GM12864 (cell line): ENCODE measurements at places on chromosomes 4 and X.

- DNase-seq: no peak
Observed at GRCh38 chr4:150973626-150974251, 41.3 kb downstream of the LRBA start.

- no peak for DNase-seq
Observed at GRCh38 chrX:97790850-97791249, 907.1 kb downstream of the RPA4 start.

DNA sequence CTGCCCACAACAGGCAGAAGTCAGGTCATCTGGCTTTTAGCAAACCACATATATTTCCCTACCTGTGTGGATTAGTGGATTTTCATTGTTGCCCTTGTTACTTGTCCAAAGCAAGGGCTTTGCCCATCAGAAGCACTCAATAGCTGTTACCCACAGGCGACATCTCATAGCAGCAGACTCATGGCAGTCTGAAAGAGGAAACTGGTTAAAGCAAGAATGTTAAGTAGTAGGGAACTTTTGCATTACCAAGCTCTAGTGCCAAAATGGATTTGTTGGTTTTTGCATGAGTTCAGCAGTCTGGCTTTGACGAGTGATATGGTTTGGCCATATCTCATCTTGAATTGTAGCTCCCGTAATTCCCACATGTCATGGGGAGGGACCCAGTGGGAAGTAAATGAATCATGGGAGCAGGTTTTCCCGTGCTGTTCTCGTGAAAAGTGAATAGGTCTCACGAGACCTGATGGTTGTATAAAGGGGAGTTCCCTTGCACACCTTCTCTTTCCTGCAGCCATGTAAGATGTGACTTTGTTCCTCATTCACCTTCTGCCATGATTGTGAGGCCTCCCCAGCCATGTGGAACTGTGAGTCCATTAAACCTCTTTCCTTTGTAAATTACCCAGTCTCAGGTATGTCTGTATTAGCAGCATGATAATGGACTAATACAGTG, 107.9 kb downstream of the GPR143 start:
- DNase-seq: no peak

DNA sequence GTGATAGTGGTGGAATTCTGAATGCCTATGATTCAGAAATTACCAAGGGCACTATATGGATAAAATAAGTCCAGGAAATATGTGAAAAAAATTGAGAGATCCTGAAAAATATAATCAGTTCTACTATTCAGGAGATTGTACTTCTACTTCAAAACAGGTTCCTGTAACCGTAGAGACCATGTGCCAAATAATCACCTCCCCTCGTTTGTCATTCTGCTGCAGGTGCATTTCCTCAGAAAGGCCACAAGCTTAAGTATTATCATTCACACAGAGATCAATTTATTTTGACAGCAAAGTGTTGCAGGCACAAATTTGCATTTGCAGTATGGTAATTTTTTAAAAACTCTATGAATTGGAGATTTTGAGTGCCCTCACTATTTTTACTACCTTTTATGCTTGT, 1000.0 kb downstream of the CCSER1 start:
- DNase-seq: no peak

DNA sequence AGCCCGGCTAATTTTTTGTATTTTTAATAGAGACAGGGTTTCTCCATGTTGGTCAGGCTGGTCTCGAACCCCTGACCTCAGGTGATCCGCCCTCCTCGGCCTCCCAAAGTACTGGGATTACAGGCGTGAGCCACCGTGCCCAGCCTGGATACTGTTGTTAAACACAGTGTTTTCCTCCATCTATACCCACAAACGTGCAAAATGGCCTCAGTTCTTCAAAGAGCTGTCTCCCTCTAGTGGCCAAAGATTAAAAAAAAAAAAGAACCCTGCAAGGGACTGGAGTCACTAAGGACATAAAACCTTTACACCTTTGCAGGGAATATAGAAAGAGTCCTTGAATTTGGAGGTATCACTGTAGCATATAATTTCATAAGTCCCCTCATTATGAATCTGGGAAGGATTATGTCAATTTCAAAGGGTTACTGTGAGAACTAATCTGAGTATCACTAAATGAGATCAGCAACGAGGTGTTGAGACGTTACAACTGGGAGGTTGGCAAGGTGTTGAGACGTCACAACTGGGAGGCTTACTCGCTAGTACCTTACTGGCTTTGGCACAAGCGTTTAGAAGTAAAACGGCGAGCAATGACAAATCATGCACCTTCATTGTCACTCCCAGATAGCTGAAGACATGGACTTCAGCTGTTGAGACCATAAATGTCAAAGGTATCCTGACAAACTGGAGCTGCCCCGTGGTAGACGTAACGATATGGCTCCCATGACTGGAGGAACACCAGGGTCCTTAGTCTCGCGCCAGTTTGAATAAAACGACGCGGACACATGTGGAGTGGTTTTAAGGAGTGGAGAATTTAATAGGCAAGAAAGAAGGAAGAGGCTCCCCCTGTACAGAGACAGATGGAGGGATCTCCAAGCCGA, 33.4 kb upstream of the ENPP6 start:
- no peak for DNase-seq

DNA sequence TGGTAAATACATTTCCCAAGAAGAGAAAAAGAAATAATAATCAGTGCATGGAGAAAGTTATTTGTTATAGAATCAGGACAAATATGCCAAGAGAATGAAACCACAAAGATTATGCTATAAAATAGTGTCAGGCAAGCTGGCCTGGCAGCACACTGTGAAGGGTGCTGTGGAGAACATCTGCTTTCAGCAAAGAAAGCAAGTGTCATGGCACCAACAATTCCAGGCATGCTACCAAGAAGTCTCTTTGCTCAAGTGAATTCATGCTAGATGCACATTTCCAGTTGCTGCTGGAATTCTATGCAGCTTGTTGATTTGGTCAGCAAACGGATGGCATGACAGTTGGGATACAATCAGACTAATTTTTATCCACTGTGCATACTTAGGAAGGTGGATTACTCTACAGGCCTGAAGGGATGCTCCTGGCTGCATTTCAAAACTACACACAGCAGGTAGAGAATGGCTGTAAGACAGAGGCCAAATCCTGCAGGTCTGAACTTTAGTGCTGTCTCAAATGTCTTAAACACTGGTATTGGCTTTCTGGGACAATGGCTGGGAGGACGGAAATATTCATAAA, 154.6 kb upstream of the FAT1 start:
- DNase-seq: no peak

- DNase-seq: no peak
Observed at GRCh38 chr4:159235779-159236368, 133.0 kb downstream of the RAPGEF2 start.

GRCh38 chrX:41781500-41781899, 57.5 kb downstream of the GPR82 start:
- DNase-seq: peak; percentile 13

DNA sequence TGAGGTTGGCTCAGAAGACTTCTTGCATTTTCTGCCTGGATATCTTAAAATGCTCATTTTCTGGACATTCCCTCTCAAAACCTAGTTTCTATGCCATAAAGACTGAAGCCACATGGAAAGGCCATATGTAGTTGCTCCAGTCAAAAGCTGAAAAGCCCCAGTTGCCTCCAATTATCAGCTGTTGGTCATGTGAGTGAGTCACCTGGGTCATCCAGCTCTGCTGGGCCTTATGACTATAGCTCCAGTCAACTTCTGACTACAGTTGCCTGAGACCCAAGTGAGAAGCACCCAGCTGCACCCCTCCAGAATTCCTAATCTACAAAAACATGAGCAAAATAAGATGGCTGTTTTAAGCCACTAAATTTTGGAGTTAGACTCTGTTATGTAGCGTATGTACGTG, 41.9 kb downstream of the HELQ start:
- DNase-seq: no peak

GRCh38 chr4:139241086-139241783, 38.8 kb downstream of the MGARP start:
- no peak for DNase-seq

DNA sequence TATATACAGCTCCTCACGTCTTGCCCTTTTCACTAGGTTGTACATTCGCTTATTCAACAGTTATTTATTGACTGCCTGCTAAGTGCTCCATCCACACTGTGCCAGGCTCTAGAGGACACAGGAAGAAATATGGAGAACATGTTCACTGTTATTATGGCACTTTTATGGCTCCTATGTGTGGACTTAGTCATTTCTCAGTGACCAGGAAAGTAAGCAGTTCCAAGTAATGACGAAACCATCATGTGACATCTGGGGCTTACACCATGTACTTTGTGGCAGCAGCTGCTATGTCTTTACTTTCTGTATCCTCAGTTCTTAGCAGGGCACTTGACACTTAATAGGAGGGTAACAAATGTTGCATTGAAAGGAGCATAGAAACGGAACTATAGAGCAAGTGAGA, 278.0 kb downstream of the ANK2 start:
- DNase-seq: no peak

- DNase-seq: no peak
Observed at GRCh38 chrX:125205133-125205917, 114.3 kb upstream of the TEX13C start.
